ENCODE measurements at places on chromosomes 4 and X.

DNA sequence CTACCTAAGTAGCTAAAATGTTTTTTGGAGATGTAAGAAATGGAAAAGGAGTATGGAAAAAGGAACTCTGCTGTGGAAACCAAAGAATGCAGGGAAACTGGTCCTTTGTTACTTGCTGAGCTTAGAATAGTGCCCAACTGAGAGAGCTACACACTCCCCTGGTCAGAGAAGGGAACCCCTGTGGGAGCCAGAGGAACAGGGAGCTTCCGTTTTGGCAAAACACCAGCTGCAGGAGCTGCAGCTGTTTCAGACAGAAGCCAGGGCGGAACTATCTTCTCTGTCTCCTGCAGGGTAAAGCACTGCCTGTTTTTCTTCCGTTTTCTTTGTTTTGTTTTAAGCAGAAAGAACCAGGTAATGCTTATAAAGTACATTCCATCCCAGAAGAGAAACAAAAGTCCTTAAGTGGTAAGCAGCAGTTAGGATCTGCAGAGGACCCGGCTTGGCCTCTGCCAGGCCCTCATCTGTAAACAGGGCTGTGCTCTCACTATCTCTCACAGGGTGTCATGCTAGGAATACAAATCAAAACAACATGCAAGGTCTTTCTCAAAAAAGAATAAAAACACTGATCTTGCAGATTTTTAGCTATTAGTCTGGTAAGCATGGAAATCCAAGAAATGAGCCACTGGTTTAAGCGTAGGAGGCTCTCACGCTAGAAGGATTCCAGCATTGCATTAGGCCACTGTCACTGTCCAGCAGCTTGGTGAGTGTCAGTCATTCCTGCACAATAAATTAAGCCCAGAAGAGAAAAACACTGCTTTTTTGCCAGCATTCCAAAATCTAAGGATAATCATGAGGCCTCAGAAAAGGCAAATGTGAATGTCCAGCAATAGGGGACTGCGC lies 76.1 kb downstream of the CHST7 start:
- no peak for DNase-seq

- DNase-seq: no peak
Observed at GRCh38 chr4:26141911-26142638, 178.7 kb upstream of the RBPJ start.

DNA sequence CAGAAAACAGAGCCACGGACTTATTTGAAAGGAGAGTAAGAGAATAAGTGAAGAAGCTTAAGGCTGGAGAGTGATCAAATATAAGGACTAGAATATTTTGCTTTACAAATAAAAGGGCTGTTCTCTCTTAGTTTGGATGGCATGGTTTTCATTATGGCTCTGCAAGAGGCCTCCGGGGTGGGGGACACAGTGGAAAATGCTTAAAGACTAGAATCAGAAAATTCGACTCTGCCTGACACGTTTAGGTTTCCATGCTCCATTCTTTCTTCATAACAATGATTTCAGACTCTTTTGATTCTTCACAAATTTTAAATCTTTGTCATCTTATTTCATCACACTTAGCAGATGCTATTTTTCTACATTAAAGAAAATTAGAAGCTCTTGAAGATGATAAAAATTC lies 632.4 kb upstream of the BOD1L1 start:
- DNase-seq: no peak

- no peak for DNase-seq
Observed at GRCh38 chr4:88195328-88196012, 37.0 kb upstream of the ABCG2 start.

- DNase-seq: no peak
Observed at GRCh38 chrX:152575331-152575730, 62.4 kb upstream of the GABRQ start.

DNA sequence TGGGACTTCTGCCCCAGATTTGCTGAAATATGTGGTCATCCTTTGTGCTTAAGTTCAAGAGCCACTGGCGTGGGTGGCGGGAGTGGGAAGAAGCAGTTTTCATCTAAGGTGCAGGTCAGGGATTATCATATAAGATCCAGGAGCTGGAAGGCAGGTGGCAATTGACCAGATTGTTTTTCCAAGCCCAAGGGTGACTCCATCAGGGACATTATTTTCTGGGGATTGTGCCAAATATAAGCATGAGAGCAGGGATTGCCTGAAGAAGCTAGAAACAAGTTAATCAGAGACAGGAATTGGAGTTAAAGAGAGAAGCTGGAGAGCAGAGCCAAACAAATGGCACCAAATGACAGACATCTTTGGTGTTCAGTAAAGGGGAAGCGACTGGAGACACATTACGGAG lies 19.4 kb upstream of the SEL1L3 start:
- no peak for DNase-seq

DNA sequence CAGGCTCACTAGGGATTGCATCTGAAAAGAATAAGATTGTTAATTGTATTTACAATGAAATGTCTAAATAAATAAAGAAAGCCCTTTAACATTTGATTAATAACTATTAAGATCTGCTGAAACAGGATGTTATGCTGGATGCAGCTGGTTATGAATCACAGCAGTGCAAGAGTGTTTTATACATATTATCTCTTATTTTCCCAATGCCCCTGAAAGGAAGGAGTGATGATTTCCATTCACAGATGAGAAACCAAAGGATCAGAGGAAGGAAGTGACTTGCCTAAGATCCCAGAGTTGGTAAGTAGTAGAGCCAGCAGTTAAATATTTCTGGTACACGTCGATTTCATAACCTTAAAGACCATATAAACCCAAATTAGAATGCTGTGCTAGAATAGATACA lies 76.3 kb upstream of the ARHGAP36 start:
- no peak for DNase-seq

DNA sequence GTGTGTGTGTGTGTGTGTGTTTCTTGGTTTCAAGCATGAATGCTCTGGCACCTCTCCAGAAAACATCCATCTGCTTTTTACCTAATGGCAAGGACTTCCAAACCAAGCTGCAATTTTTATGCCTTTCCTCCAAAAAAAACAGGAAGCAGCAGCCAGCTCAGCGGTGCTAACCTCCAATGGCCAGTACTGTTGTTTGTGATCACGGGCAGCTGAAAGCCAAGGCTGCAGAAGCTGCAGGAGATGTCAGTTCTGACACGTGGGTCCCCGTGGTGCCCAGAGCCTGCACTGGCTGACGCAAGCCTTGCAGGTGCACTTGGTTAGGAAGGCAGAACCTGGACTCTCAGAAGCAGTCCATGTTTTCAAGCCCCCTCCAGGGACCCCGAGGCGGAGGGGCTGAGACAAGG lies 313.6 kb upstream of the DDX53 start:
- peak; percentile 46 for DNase-seq

DNA sequence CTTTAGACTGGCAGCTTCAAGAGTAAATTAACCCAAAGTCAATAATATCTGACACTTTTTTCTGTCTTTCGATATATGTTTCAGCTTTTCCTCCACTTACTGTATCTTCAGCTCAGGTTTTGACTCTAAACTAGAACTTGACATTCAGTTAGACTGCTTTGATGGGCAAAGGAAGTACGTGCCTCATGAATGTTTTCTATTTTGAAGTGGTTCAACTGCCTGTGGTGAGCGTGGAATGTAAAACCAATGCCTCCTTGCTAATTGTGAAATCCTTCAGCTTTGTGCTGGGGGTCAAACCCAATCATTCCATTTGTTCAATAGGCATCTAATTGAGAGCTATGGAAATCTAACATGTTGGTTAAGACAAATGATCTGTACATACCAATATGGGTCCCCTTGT lies 857.0 kb upstream of the HTR2C start:
- no peak for DNase-seq

GRCh38 chr4:183078634-183079033 lies 20.4 kb upstream of the WWC2 start:
- no peak for DNase-seq

GRCh38 chr4:112253382-112254000 lies 21.9 kb downstream of the AP1AR start:
- no peak for DNase-seq

- no peak for DNase-seq
Observed at GRCh38 chrX:137848266-137848905, 282.5 kb downstream of the ZIC3 start.

- no peak for DNase-seq
Observed at GRCh38 chr4:94567811-94568210, 116.1 kb downstream of the PDLIM5 start.

DNA sequence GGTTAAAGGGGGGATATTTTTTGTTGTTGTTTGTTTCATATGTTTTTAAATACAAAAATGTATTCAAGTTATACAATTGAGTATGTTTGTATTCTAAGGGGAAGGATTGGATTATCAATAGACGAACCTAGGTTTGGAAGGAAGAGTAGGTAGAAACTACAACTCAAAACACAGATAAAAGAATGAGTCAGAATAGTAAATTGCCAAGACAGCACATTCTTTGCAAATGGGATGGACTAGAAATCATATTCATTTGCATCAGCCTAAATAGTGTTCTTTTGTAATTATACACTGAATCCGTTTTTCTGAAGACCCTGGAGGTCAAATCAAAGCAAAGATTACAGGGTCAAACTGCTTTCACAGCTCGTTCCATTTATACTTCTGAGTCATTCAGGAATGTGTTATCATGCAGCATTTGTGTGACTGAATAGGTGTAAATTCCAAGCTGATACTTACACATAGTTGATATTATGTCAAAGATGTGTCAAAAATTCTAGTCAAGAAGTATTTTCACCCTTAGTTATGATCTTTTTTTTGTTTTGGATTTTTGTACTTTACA lies 273.3 kb upstream of the FAT4 start:
- no peak for DNase-seq

DNA sequence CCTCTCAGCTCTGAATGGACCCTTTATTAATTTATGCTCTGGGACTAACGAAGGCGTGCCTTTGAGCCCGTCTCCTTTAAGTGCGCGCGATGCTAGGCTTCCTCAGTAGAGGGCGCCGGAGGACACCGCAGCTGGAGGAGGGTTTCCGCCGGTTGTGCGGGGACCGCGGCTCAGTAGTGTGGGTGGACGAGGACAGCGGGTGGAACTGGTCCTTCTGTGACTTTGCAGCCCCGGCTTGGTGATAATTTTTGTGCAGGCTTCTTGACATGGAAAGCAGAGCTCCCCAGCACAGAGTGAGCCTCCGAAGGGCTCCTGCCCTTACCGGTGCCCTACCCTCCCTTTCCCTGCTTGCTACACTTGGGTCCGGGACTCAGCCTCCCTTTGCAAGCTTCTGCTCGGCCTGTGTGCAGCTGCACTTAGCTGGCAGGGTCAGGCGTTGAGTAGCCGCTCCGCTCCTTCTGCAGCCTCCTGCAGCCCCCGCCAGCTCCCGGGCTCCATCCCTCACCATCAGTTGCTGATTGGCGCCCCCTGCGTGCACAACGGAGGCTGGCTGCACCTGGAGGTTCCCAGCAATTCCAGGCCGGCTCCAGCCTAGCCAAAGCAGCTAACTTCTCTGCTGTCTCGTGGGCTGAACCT lies 26.8 kb upstream of the BOD1L1 start:
- peak; percentile 39 for DNase-seq

- DNase-seq: no peak
Observed at GRCh38 chr4:42320822-42321388, 76.4 kb upstream of the SHISA3 start.

DNA sequence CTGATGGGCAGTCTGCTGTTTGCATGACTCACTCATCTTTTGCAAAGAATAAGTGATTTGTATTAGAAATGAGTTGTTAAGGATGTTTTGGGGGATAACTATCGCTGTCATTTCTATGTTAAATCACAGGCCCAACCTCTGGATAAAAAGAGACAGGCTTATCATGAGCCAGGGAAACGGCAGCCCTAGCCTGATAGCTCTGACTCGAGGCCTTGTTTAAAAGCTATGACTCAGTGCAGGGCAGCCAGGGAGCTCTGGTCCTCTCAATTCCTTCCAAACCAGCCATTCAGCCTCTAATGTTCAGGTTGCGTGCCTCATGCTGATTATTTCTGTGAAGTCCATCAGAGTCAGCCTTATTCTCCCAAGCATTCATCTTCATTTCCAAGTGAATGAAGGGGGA lies 305.9 kb upstream of the HAND2 start:
- no peak for DNase-seq

DNA sequence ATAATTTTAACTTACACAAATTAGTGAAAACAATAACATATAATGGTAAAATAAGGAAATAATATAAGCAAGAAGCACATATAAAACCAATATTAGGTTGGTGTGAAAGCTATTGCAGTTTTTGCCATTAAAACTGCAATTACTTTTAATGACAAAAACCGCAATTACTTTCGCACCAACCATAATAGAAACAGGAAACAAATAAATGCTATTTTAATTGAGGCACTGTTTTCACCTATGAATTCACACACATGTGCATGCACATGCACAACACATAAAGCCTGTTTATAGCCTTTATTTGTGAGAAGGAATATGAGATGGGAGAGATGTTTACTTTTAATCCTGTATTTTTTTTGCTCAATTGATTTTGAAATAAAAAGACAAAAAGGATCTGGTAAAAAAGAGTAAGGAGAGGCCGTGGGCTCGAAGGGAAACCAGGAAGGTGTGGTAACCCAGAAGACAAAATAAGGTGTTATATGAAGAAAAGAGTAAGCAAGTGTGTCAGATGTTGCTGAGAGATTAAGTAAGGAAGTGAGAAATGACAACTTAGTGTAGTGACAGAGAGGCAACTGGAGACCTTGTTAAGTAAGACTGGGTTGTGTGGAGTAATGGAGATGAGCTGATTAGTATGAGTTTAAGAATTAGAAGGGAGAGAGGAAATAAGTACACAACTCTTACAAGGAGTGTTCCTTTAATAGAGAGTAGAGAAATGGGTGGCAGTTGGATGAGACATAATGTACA lies 69.0 kb downstream of the KLHL13 start:
- no peak for DNase-seq

- DNase-seq: peak; percentile 70
Observed at GRCh38 chr4:23877758-23878229, 12.1 kb downstream of the PPARGC1A start.

GRCh38 chr4:151389311-151389710 lies 19.7 kb upstream of the FHIP1A start:
- no peak for DNase-seq

- DNase-seq: no peak
Observed at GRCh38 chr4:86338989-86339388, 20.9 kb downstream of the MAPK10 start.

- no peak for DNase-seq
Observed at GRCh38 chrX:7149411-7149810, 1.5 kb upstream of the PUDP start.

DNA sequence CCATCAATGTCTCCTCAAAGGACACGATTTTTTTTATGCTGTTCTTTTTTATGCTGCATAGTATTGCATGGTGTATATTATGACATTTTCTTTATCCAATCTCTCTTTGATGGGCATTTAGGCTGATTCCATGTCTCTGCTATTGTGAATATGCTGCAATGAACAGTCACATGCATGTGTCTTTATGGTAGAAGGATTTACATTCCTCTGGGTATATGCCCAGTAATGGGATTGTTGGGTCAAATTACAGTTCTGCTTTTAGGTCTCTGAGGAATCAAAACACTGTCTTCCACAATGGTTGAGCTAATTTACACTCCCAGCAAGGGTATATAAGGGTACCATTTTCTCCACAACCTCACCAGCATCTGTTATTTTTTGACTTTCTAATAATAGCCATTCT lies 113.9 kb downstream of the GRIA3 start:
- no peak for DNase-seq

- no peak for DNase-seq
Observed at GRCh38 chr4:168815379-168816345, 194.4 kb downstream of the CBR4 start.

All from NCI-H2029 (cell line).